ENCODE measurements at places on chromosomes 1 and 21.

GRCh38 chr1:60118085-60118484 is 44.5 kb upstream of the C1orf87 start:
- DNase-seq = no peak

DNA sequence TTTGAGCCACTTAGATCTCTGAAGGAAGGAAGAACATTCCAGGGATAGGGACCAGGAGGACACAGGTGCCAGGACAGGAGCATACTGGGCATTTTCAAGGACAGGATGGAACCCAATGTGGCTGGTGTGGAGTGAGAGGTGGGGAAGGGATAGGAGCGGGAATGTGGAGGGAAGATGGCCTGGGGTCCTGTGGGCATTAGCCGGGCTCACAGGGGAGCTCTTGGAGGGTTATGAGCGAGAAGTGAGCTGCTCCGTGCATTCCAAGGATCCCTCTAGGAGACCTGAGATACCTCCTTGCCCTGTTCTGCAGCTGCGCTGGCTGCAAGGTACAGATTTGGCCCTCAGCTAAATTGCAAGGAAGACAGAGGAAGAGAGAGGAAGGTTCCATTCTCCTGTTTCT is 87.5 kb downstream of the IER5 start:
- no peak for DNase-seq

DNA sequence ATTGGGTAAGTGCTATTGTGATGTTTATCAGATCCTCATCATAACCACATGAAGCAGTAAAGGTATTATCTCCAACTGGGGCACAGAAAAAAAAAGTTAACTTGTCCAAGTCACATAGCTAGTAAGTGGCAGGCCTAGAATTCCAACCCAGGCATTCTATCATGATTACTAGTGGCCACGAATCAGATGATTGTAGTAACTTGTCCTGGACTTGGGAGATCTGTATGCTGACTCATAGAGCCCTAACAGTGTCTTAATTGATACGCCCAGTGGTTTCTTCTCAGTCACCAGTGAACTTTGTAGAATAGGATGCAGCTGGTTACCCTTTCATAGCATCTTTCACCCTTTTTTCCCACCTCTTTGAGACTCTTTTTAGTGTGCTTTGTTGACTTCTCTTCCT is 91.1 kb upstream of the UBE2U start:
- DNase-seq = no peak

DNA sequence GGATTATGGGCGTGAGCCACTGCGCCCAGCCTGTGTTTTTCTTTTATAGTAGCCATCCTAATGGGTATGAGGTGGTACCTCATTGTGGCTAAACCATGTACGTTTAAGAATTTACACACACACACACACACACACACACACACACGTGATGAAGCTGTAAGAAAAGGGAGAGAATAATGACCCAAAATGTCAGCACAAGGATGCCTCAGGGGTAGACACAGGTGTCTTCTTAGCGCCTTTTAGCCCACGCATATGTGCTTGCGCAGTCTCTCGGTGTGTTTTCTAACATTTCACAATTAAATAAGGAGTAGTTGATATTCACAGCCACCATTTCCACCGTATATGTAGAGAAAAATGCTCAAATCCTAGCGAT is 782 bp upstream of the PFKL start:
- peak; percentile 34 for DNase-seq

- DNase-seq = peak; percentile 68
Measured at GRCh38 chr1:110196917-110197765, 13.0 kb upstream of the KCNC4 start.

DNA sequence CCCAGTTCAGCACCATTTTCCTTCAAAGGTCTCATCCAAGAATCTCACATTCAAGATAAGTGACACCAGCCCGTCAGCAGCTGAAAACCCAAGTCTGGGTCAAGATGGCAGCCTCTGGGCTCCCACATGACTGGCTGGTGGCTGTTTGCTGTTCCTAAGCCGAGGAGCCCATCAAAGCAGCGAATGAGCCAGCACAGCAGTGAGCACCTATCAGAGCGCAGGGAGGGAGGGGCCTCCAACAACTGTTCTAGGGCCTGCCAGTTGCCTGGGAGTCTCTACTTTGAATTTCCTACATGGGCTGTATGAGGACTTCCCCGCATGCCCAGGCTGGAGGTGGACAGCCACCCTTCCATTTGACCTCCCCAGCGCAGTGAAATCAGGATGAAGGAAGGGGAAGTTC is 102.7 kb downstream of the ADARB1 start:
- DNase-seq = no peak

DNA sequence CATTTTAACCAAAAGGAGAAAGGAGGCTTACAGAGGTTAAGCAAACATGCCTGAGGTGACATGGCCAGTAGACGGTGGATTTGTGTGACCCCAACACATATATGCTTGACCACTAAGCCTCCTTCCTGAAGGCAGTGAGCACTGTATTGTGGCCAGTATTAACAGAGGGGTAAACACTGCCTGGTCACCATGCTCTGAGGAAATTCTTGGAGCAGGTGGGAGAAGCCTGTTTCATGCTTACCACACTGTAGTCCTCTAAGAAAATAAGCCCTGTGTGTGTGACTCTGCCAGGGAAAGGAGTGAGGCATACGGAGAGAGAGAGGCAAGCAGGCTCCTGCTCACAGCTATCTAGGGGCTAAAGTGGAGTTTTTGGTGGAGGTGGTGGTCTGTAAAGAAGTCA is 102.7 kb downstream of the KCND3 start:
- DNase-seq = no peak

DNA sequence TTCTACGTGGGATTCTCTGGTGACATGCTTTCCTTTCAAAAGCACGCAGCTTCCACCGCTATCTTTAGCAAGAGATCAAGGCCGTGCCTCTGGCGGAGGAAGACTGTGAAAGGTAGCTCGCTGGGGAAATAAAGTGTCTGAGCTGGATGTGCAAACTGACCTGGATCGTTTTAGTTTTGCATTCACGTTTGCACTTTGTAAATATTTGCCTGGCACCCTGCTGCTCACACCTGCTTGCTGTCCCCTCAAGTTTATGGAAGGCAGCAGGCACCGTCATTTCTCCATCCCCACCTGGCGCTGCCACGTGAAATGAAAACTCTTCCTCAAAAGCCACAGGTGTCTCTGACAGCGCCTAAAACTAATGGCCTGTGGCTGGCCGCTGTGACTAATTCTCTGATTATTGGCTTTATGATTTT is 44.0 kb upstream of the TARDBP start:
- no peak for DNase-seq

- no peak for DNase-seq
Measured at GRCh38 chr1:204529371-204529895, 13.2 kb downstream of the MDM4 start.

GRCh38 chr1:14263671-14264070 is 334.8 kb upstream of the KAZN start:
- DNase-seq = no peak

DNA sequence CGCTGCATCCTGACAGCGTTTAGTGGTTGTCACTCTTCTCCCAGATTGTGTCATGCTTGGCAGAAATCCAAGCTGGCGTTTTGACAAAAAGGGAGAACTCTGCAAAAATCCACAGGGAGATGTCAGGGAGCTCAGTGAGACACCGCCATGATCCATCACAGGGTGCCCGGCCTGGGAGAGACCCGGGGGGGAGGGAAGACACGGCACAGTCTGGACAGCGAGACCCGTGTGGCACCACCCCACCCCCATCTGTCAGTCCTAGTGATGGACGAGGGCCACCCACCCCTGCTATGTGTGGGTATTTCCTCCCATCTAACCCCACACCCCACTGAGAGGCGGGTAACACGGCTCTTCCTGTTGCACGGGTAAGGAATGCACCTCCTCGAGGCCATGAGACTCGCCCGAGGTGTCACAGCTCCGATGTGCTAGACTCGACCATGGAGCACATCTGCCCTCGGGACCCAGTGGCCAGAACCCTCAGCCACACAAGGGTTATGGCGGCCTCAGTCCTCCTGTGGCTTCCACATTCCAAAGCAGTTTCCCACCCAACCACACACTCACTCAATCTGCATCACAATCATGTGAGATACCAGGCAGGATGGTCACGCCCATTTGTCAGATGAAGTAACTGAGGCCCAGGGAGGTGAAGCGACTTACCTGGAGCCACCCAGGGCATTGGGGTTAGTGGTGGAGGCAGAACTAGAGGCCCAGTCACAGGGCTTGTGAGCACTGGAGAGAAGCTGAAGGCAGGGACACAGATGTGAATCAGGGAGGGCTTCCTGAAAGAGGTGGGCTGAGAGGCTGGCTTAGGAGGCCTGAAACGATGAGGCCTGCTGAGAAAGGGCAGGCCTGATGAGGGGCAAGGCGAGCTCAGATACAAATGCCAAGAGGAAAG is 688.5 kb downstream of the MATN1 start:
- no peak for DNase-seq

DNA sequence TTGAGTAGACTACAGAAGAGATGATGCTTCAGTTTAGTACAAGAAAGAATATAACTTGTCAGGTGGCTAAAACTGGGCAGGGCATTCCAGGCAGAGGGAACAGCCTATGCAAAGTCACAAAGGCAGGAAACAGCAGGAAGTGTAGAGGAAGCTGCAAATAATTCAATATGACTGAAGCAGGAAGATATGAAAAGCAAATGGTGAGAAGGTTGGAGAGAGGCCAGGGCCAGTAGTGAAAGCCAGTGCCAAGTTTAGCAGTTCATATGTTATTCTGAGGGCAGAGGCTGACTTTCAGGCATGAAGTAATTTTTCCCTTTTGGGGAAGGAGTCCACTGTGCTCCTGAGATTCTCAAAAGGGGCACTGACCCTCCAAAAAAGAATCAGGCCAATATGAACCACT is 8.0 kb upstream of the YBX1 start:
- no peak for DNase-seq

DNA sequence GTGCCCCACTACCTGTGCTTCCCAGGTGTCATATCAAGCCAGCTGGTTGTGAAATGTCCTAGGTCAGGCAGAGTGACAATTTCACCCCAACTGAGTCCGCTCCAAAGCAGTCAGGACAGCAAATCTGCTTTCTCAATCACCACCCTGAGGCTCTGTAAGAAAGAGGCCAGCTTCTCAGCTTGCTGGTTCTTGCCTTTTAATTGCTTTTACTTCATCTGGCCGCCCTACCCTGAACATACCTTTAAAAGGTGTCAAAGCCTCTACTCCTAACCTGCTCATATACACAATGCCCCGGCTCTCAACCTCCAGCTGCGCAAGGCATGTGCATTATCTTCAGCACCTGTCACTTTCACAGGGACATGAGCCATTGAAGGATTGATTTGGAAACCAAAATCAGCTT is 581.6 kb downstream of the NPHP4 start:
- DNase-seq = no peak

GRCh38 chr1:8473891-8474300 is 156.0 kb downstream of the SLC45A1 start:
- no peak for DNase-seq

DNA sequence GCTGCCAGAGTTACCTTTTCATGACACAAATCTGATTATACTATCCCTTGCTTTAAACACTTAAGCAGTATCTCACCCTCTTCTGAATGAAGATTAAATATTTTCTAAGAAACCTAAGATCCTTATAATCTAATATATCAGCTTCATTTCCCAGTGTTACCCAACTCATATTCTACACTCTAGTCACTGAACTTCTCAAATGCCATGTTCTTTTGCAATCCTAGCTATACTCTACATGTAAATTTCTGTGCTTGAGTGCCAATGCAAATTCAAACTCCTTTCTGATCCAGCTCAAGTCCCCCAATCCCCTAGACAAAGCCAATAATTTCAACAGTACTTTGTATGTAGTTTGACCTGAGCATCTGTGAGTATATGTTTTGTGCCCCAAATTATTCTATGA is 293.9 kb downstream of the SDCCAG8 start:
- DNase-seq = no peak

- DNase-seq = no peak
Measured at GRCh38 chr1:95409901-95410300, 175.9 kb downstream of the RWDD3 start.

DNA sequence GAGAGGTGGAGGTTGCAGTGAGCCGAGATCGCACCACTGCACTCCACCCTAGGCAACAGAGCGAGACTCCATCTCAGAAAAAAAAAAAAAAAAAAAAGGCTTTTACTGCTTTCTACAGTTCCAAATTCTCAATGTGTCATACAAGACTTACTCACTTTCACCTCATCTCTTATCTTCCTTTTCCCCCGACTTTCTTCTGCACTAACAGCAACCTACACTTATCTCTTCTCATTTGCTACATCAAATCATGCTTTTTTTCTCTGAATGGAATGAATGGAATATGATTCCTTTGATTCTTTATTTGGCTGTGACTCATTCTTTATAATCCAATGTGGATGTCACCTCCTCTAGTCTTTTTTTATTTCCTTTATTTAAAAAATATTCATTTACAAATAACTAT is 168.4 kb upstream of the DMRTA2 start:
- no peak for DNase-seq

GRCh38 chr1:222373216-222373615 is 174.7 kb downstream of the HHIPL2 start:
- DNase-seq = no peak

GRCh38 chr1:19635646-19636045 is 8.5 kb upstream of the NBL1 start:
- no peak for DNase-seq

- DNase-seq = no peak
Measured at GRCh38 chr1:236141447-236142252, 689 bp upstream of the GPR137B start.

DNA sequence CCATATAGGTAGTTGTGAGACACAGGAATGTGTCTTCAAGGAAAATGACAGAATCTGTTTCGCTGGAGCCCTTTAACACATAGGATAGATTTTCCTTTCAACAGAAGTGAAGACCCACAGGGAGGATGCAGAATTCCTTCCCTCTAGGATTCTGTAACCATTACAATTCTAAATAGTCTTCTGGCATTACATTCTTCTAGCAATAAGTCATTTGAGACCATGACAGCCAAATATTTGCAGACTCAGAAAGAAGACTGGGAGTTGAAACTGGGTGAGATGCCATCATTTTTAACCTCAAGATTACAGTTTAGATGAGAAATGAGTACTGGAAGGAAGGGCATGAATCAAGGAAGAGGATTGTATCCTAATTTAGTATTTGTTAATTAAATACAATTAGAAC is 61.6 kb downstream of the ZBTB18 start:
- DNase-seq = no peak

DNA sequence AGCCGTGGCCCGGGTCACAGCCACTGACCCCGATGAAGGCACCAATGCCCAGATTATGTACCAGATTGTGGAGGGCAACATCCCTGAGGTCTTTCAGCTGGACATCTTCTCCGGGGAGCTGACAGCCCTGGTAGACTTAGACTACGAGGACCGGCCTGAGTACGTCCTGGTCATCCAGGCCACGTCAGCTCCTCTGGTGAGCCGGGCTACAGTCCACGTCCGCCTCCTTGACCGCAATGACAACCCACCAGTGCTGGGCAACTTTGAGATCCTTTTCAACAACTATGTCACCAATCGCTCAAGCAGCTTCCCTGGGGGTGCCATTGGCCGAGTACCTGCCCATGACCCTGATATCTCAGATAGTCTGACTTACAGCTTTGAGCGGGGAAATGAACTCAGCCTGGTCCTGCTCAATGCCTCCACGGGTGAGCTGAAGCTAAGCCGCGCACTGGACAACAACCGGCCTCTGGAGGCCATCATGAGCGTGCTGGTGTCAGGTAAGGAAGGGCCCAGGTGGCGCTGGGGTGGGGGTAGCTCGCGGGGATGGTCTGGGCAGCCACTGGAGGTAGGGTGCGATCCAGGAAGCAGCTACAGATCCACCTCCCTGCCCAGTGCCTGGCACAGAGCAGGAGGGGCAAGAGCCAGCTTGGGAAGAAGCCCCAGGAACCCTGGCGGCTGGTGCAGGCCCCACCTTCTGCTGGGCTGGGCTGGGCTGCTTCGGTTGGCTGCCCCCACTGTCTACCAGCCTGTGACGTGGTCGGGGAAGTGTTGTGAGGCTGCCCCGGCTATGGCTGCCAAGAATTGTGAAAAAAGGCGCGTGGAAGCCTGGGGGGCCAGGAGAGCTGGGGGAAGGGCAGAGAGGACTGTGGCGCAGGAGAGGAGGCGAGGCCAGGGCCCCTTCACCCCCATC is 3.8 kb downstream of the CELSR2 start:
- DNase-seq = no peak

Measured in CD4-positive, alpha-beta T cell treated with Interleukin-12 subunit alpha and Interleukin-12 subunit beta, for 1 hour (primary cell).